ENCODE measurements at places on chromosomes 5 and 9.

DNA sequence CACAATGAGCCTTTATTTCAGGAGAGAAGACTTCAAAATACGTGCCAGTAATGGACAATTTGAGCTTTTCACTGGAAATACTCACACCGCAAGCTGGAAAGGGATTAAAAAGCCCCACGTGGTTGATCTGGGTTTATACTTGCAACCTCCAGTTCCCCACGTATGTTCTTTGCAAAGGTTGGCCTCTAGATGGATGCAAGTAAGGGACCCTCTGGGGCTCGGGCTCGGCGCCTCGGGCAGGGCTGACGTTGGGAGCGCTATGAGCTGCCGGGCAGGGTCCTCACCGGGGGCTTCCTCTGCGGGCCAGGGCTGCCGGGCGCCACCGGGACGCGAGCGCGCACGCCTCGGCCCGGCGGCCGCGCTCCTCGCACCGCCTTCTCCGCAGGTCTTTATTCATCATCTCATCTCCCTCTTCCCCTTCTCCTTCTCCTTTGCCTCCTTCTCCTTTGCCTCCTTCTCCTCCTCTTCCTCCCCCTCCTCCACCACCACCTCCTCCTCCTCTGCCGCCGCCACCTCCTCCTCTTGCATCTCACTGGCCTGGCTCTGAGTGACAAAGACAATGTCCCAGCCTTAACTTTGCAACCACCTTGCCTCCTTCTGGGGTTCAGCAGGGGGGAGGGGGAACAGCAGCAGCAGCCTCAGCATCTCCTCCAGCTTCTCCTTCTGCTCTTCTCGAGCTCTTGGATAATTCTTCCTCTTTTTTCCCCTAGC lies 701 bp upstream of the ZNF462 start:
- DNase-seq = no peak

DNA sequence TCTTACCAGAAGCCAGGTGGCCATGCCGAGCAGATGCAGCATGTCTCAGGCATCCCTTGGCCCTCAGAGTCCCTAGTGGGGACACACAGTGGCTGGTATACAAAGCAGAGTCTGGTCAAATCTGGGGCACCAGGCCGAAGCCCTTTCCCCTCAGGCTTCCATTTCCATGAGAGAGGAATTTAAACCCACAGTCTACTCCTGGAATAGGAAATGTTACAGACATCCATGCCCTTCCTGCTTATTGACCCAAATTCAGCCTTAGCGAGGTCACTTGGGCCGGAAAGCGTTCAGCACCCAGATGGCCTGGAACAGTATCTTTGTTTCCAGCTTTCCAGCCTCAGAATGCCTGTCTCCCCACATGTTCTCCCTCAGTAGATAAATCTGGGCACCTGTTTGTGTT lies 131.7 kb downstream of the PIP5K1B start:
- no peak for DNase-seq

- DNase-seq = no peak
Observed at GRCh38 chr9:121672213-121672612, 20.8 kb downstream of the DAB2IP start.

DNA sequence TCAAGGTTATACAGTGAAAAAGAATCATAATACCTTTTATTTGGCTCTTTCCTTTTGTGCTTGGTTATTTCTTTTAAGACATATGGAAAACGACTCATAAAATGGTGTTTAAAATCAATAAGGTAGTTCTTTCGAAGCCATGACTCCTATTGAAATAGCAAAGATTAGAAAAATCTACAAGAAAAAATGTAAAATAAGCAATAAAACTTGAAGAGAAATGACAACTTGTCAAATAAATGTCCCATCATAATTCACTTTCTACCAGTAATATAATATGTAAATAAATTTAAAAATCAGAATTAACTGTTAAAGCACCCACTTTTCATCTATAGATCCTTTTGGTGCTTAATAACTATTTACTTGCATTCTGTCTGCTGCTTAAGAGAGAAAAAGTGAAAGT lies 12.5 kb downstream of the TEX10 start:
- no peak for DNase-seq

- no peak for DNase-seq
Observed at GRCh38 chr9:71962328-71962727, 50.9 kb downstream of the C9orf85 start.

GRCh38 chr5:20348321-20348720 lies 360.3 kb upstream of the CDH18 start:
- no peak for DNase-seq

DNA sequence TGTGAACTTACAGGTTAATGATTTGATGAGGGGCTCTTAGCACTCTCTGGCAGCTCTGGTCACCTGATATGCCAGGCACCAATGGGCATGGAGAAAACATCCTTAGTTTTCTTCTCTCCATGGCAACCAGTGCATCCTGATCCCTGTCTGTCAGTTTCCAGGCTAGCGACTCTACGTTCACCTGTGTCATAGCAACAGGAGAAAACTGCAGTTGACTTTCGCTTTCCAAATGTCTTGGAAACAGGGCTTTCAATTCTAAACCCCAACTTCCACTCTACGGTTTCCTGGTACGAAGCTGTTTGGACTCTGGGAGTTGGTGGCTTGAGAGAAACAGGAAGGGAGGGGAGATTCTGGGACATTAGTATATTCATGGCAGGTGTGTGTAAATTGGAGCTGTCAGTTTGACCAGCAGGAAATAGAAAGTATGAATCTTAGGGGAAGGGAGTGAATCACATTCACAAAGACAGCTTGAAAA lies 74.4 kb downstream of the SLC28A3 start:
- no peak for DNase-seq

DNA sequence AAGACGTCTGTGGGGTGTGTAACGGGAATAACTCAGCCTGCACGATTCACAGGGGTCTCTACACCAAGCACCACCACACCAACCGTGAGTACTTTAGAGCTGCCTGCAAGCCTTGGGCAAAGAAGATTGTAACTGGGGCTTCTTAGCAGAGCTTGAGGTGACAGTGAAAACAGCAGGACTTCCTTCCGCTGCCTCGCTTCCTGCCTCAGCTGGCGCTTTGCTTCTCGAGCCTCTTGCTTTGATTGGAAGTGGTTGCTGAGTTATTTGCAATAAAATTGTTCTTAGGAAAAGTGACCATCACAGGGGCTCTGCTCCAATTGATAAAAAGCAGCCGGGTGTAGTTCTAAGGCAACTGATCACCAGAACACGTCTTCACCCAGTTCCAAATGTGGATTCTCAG lies 99.1 kb downstream of the ADAMTS16 start:
- DNase-seq = no peak

DNA sequence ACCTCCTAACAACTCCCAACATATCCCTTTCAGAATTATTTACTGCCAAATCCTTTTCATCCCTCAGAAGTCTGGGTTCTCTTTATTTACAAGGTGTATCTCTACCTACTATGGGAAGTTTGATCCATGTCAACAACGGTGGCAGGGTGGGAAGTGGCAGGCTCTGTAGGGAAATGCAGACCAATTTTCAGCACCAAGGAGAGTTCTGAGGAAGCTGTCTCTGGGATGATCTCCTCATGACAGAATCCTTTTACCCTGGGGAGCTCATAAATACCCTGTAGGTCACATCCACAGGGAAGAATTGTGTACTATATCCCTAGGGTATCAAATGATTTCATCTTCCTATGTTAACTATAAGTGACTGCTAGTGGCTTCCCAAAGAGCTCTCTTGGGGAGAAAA lies 107.8 kb upstream of the NEK6 start:
- DNase-seq = no peak

GRCh38 chr9:126401107-126401506 lies 74.5 kb downstream of the MVB12B start:
- no peak for DNase-seq

DNA sequence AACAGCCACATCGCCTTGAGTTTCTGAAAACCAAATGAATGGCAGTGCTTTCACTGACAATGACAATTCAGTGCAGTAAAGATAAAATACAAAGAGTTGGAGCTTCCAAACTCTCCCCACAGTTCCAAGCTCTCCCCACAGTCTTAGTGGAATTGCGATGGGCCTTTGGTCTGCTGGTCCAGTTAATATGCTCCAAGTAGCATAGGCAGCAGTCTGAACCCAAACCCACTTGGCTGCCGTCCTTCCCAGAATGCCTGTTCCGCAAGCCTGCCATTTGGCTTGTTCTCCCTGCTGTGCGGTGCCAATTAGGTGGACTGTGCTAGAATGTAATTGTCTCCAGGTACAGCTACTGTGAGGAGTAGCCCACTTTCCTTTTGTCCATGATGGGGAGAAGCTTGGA lies 250.1 kb downstream of the GOLPH3 start:
- no peak for DNase-seq

DNA sequence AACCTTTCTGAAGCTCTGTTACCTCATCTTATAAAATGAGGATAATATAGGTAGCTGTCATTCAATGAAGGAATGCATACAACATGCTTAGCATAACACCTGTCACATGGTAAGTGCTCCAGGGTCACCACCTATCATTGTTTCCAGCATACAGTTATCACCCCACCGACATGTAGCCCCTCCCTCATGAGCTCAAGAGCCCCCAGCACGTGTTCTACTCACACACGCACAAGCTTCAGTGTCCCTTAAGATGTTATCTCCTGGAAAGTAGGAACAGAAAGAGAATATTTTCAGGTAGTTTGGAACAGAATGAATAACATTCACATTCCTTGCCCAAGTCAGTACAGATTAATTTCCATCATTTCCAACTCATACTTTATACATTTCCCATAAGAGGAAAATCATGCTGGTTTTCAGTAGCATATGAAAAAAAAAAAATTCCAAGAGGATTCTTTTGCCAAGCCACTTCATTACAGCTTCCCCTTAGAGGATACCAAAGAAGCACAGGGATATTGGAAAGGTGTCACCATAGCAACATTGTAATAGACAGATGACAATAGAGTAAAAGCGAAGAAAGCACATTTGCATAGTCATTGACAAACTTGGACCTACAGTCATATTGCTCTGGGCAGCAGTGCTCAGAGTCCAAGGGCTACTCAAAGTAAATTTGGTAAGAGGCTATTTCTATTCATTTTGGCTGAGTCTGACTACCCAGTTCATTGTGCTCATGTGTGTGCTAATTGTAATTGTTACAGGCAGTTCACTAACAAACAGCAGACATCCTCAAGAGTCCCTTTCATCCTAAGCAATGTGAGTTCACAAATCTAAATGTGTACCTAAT lies 1.5 kb upstream of the MOB3B start:
- DNase-seq = no peak

DNA sequence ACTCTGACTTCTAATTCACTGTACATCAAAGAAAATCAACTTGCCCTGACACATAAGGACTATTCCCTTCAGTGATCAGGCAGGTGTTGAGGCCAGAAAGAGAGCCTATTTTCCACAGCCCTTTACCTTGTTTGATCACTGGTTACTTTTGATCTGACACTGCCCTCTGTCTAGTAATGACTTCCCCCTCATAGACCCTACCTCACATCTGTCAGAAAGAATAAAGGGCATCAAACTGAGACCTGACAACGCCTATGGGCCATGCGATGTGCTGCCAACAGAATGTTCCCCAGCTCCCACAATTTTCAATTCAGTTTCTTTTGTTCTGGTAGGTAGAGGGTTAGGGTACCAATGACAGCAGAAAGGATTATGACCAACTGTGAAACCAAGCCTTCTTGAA lies 47.7 kb downstream of the FBXL17 start:
- DNase-seq = no peak

GRCh38 chr5:65037831-65038815 lies 269.4 kb downstream of the CWC27 start:
- no peak for DNase-seq

GRCh38 chr9:115039516-115040120 lies 78.3 kb downstream of the TNC start:
- no peak for DNase-seq

- no peak for DNase-seq
Observed at GRCh38 chr5:103582364-103582763, 19.8 kb upstream of the NUDT12 start.

- DNase-seq = no peak
Observed at GRCh38 chr5:113713051-113713450, 199.6 kb downstream of the YTHDC2 start.

- no peak for DNase-seq
Observed at GRCh38 chr5:67809589-67809988, 406.0 kb upstream of the PIK3R1 start.

DNA sequence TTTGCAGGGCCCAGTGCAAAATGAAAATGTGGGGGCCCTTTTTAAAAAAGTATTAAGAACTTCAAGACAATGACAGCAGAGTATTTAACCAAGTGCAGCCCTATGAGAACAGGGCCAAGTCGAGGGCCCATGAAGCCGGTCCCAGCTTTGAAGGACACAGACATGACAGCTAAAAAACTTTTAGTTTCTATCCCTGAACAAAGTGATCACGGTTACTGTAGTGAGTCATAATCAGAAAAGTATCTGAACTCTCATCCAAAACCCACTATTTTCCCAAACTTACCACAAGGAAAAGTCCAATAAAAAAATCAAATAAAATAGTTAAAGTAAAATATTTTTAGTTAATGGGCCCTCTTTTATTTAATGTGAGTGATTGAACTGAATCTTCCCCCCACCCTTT lies 126.0 kb downstream of the MEF2C start:
- no peak for DNase-seq

DNA sequence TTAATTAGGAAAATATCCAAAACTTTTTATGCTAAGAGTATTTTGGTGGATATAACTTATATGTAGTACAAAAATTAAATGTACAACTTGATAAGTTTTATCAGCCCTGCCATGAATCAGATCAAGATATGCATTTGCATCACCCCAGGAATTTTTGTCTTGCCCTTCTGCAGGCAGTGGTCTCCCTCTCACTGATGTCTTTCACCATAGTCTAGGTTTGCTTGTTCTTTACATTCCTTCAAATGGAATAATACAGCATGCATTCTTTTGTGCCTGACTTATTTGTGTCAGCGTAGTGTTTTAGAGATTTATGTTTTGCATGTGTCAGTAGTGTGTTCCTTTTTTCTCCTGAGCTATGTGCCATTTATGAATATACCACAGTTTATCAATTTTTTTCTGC lies 36.4 kb downstream of the RNF180 start:
- no peak for DNase-seq

GRCh38 chr9:79663878-79664277 lies 92.1 kb downstream of the TLE4 start:
- no peak for DNase-seq

DNA sequence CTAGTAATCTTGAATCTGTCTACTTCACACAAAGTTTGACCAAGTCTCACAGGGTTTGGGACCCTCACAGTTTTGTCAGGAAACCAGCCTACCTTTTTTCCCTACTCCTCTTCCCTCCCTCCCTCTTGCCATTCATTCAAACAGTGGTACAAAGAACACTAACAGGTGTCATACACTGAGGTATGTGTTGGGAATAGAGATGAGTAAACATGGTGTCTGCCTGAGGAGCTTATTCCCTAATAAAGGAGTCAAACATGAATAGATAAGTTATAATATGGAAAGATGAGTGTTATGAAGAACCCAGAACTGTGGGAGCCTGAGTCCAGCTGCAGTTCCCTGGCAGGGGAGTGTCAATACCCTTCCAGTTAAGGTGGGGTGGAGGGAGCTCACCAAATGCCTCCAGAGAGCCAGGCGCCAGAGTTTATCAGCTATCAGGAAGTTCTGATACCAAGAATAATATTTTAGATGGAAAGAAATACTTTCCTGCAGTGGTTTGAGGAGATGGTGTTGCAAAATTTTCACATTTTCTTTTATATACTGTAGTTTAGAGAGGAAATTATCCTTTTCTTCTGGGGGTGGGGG lies 183.4 kb upstream of the NR3C1 start:
- DNase-seq = no peak

Measured in activated CD8-positive, alpha-beta memory T cell treated with anti-CD3 and anti-CD28 coated beads for 24 hours (primary cell).